RPMI7951 (cell line): ENCODE measurements at places on chromosomes 5 and 9. TPM values are rescaled to one million over a fixed set of nuclear protein-coding genes. Genes with fewer than 3 reads are reported as not detected.
A peak's percentile ranks its signal among the peaks of the same experiment; 100 is the strongest.

The MELK gene
- 94.6 and 121 TPM in 2 replicates for total RNA-seq

GRCh38 chr9:13020146-13021040, 245.6 kb downstream of the LURAP1L start:
- DNase-seq, result no peak

DNA sequence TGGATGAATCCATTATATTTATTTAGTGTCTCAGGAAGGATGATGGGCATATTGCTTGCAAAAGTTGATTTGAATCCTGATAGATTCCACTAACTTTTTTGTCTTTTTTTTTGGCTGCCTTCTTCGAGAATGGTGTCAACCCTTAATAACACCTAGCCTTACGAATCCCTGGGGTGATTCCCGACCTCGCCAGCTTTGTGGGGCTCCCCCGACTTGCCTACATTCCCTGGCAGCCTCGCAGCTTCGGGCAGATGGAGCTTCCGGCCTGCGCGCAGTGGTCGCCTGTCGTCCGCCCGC, 366 bp upstream of the DOCK8 start:
- no peak for DNase-seq

DNA sequence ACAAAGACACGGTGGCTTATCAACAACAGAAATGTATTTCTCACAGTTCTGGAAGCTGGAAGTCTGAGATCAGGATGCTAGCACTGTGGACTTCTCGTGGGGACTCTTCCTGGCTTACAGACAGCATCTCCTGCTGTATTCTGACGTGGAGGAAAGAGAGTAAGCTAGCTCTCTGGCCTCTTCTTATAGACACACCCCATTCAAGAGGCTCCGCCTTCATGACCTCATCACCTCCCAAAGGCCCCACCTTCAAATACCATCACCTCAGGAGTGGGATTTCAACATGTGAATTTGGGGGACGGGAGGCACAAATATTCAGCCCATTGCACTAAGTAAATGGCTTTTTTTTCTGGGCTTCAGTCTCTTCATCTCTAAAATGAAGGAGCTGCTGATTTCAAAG, 27.6 kb downstream of the KCNMB1 start:
- no peak for DNase-seq

DNA sequence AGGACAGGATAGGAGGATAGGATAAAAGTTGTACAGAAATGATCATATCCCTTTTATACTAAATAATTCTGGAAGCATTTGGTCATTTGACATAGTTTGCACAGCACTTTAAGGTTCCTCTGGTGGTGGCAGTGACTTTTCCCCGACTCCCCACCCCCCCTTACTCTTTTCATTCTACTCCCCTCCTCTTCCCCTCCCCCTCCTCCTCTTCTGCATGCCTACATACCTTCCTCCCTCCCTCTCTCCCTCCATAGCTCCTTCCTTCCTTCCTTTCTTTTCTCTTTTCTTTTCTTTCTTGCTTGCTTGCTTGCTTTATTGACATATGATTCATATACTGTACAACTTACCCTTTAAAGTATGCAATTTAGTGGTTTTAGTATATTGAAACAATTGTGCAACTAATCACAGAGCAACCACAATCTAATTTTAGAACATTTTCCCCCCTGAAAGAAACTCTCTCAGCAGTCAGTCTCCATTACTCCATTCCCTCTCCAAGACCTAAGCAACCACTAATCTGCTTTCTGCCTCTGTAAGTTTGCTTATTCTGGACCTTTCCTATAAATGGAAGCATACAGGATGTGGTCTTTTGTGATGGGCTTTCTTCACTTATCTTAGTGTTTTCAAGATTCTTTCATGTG, 159.0 kb downstream of the HACD4 start:
- peak; percentile 69 for DNase-seq

The PCSK5 gene
- 0.36 and 0.39 TPM in 2 replicates for total RNA-seq

- DNase-seq, result no peak
Observed at GRCh38 chr5:128154943-128155342, 71.4 kb downstream of the SLC12A2 start.

GRCh38 chr5:110651507-110651906, 75.0 kb downstream of the TMEM232 start:
- DNase-seq, result no peak

DNA sequence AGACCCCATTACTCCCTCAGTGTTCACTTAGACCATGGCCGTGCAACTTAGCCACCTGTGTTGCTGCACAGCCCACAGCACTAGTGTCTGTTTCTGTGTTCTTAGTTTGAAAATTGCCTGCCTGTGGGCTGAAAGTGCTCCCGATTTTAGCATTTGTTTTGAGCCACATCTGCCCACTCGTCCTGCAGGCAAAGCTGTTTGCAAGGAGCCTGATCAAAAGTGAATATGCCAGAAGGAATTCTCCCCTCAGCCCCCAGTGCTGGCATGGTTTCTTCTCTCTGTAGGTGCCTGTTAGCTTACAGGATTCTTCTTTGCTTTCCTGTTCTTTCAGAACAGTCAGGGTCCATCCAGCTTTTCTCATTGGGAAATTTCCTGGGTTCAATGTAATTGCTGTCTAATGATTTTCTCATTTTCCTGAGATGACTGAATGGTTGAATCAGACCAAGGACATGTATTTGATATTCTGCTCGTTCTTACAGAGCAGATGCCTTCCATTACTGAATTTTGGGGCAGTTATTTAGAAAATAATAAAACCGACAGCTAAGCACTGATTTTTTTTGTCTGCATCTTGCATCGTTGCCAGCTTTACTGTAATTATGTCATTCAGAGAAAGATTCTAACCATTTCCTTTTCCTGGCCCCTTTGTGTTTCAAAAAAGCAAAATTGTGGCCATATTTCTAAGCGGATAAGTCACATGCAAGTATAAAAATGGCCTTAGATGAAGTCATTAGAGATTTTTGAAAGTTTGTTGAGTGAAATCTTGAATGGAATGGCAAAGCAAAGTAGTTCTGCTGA, 111.1 kb upstream of the CKMT2 start:
- DNase-seq, result no peak

GRCh38 chr5:56910210-56910965, 992 bp downstream of the SETD9 start:
- no peak for DNase-seq

The BTNL9 gene
- not detected in 2 replicates for total RNA-seq

The TEK gene
- total RNA-seq, result not detected in 2 replicates

- DNase-seq, result no peak
Observed at GRCh38 chr9:113583511-113584427, 120.2 kb downstream of the RGS3 start.

The DIMT1 gene
- total RNA-seq, result 23.1 and 29.0 TPM in 2 replicates

GRCh38 chr5:91302958-91303357, 80.2 kb downstream of the ARRDC3 start:
- no peak for DNase-seq

DNA sequence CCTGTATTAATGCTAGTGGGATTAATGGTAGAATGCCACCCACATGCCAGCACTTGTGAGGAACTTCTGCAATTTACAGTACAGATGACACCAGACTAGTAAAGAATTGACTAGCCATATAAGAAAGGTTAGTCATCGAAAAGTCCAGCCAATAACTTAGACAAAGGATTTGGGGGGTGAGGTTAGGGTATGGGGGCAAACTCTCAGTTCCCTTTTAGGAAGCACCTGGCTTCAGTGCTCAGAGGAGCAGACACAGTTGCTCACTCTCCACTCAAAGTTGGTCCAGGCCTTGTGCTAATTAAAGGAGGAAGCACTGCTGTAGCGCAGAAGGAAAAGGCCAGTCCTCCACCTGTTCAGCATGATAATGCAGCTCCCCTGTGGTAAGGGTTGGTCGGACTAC, 25.2 kb downstream of the TGFBR1 start:
- no peak for DNase-seq

GRCh38 chr9:138112090-138112748, 234.6 kb downstream of the CACNA1B start:
- DNase-seq, result no peak

The CNTNAP3 gene
- 0.12 and 0.39 TPM in 2 replicates for total RNA-seq

GRCh38 chr9:18800579-18800978, 232.4 kb downstream of the SAXO1 start:
- no peak for DNase-seq

- no peak for DNase-seq
Observed at GRCh38 chr9:114386361-114386885, 1.4 kb downstream of the AKNA start.

DNA sequence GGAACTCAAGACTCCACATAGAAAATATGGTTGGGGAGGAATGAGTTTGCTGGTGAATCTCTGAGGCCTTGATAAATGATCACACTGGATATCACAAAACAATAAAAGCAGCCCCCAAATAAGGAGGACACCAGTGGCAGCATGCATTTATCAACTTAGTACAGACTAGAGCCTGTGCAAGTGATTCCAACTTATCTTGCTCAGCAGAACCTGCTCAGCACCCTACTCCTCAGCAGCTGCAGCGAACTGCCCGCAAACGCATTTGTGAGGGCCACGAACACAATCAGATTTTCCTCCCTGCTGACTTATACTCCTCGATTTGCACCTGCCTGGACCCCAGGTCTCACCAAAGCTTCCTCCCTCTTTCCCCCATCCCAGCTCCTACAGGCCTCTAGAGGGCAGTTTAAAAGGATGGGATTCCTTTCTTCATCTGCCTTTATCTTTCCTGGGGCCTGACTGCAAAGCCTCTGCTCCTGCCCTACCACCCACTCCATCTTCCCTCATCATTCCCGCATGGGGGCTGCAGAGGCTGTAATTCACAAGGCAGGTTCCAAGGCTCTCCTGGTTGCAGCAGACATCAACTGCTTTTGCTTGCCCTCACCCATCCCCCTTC, 41.2 kb downstream of the ANKS6 start:
- no peak for DNase-seq

The SPATA24 gene
- total RNA-seq, result 4.7 and 6.1 TPM in 2 replicates

DNA sequence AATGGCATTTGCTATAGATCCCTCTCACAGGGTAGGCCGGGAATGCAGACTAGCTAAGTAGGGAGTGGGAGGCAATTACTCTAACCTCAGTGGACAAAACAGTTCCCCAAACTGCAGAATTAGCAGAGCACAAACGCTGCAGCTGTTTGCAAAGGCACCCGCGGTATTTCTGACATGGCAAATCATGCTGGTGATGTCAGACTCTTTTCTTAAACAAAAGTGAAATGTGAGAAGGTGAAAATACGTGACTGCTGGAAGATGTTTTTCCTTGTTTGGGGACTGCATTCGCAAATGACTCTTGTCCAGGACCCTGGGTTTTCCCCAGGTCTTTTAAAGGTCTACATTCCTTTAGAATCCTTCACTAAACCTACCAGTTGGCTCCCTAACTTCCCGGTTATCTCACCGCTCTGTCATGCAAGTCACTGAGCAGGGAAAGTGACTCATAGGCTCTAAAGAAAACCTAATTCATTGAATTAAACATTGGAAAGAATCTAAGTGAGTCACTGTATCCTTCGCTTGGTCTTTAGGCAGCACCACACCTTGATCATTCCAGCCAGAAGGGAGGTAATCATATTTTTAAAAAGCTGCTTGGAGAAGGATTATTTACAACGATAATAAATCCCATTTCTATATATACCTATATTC, 91.5 kb upstream of the DNAH5 start:
- peak; percentile 97 for DNase-seq

GRCh38 chr9:92931606-92932005, 15.7 kb upstream of the FGD3 start:
- no peak for DNase-seq

The FOXD4 gene
- not detected in 2 replicates for total RNA-seq

The LCN15 gene
- total RNA-seq, result not detected in 2 replicates

The CDH12 gene
- 6.2 and 8.9 TPM in 2 replicates for total RNA-seq

The LHX6 gene
- total RNA-seq, result under 0.01 and 0.12 TPM in 2 replicates

The UGT3A2 gene
- total RNA-seq, result 0.39 TPM in 1 of 2 replicates, not detected in the other

The PFN3 gene
- total RNA-seq, result not detected in 2 replicates

GRCh38 chr9:87160148-87161102, 213.1 kb upstream of the GAS1 start:
- DNase-seq, result no peak

- DNase-seq, result no peak
Observed at GRCh38 chr5:158224253-158224652, 365.3 kb upstream of the CLINT1 start.

DNA sequence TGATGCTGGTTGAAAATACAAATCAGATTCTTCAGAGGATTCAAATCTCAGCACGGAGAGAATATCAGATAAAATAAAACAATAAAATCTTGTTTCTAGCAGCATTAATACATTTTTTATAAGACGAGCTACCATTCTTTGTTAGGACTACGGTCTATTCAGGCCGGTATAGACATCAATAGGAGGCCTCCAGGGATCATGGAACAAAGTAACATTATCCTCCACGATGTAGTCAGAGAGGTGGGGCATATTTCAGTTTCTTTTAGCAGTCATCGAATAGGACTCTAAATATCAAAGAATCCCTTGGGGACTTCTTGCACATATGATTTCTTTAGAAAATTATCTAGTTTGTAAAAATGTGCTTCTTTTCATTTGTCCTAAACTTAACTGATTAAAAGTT, 225.9 kb upstream of the HAPLN1 start:
- no peak for DNase-seq

DNA sequence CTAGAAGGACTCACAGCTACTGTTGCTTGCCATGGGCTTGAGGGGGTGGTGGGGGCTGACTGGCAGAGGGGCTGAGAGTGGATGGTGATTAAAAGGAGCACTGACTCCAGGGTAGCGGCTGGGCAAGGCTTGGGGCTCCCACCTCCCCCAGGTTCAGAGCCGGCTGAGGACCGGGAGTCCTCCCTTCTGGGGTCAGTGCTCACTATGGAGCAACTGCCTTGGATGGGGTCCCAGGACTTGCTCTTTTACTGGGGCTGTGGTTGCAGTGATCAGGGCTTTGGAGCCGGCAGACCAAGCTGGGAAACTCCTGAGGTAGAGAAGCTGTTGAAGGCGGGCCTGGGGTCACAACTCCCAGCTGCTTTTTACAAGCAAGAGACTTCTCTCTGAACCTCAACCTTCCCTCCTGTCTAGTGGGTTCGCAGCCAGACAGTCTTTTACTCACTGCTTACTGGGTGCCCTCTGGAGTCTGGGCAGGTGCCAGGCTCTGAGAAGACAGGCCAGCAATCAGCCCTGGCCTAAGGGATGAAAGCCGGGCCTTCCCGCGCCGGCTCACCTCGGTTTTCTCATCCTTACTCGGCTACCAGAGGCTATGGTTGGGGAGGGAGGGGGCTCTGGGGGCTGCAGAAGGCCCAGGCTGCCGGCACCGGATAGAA, 795 bp upstream of the ASS1 start:
- DNase-seq, result no peak

DNA sequence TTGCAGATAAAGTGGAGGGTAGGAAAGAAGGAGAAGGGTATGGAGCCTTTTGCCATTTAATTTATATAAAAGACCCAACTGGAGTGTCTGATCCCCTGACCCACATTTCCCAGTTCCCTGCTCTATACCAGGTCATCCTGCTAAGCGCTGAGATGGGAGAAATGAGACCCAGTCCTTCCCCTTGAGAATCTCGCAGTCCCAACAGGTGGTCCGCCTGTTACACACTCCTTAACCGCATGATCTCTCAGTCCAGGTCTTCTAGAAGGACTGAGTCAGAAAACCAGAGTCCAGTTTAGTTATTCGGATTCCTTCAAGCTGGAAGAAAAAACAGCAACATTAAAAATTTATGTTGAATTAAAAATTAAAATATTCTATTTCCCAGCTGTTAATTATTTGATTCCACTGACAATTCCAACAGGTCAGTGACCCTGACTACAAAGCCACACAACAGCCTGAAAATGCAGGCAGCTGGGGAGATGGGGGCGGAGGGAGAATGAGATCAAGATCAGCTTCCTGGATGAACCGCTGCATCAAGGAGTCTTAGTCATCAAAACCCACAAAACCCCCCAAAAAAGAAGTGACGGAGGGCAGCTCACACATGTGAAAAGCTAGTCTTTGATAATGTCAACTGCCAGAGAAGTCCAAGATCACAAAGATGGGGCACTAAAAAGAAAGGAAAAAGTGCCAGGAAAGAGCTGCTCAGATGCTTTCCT, 44.0 kb downstream of the GGTA1 start:
- DNase-seq, result peak; percentile 68

The GZMA gene
- not detected in 2 replicates for total RNA-seq
